T-helper 2 cell treated with Interferon-gamma antibody and Interleukin-4, amounts not matched to agents 5 μg/mL and 100 μg/mL, for 36 hours (primary cell): ENCODE measurements at places on chromosomes 13 and 19.

DNA sequence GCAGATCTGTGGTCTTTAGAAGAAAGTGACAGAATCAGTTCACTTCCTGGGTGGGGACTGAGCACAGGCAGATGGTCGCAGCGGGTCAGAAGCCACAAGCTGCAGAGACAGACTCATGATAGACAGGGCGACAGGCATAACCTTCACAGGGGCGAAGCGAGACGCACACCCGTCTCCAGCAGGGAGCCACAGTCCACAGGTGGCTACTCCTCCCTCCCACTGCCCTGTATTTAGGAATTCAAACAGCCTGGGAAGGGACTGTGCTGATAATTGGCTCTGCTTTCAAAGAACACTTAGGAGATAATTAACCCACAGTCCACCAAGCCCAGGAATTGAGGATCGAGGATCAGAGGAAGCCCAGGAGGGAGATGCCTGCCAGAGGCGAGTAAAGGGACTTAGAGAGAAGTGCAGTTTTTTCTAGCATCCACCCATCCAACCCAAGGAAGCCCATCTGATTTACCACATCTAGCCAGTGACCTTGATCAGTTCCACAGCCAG lies 23.2 kb downstream of the RFX2 start:
- peak overlapping the region; percentile 65 for H3K4me3 ChIP-seq
- peaks cover 3% of the 10 kb centered on the region for H3K27me3 ChIP-seq
- DNase-seq, result no peak
- no peaks in the 10 kb centered on the region for H3K36me3 ChIP-seq

DNA sequence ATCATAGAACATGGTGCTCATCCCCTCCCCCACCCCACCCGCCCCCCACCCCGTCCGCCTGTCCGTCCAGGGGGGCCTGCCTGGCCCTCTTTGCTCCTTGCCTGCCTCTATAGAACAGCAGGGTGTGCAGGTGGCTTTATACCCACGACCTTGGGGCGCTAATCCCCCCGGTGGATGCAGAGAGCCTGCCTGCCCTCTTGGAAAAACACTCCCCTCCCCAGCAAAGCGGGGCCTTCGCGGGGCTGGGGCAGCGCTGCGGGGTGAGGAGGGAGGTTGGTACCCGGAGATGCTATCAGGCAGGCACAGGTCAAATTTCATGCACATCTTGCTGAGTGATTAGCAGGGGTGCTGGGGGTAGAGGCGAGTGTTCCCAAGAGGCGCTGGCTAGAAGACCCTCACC lies 21.9 kb downstream of the RFX1 start:
- peaks cover 8% of the 10 kb centered on the region for H3K36me3 ChIP-seq
- H3K4me3 ChIP-seq, result no peak overlapping the region
- DNase-seq, result no peak
- peaks cover 39% of the 10 kb centered on the region for H3K4me1 ChIP-seq

- no peaks in the 10 kb centered on the region for H3K4me1 ChIP-seq
- H3K27ac ChIP-seq, result no peak overlapping the region
These were observed 212.5 kb upstream of the IRS2 start for GRCh38 chr13:109998684-109999533.

DNA sequence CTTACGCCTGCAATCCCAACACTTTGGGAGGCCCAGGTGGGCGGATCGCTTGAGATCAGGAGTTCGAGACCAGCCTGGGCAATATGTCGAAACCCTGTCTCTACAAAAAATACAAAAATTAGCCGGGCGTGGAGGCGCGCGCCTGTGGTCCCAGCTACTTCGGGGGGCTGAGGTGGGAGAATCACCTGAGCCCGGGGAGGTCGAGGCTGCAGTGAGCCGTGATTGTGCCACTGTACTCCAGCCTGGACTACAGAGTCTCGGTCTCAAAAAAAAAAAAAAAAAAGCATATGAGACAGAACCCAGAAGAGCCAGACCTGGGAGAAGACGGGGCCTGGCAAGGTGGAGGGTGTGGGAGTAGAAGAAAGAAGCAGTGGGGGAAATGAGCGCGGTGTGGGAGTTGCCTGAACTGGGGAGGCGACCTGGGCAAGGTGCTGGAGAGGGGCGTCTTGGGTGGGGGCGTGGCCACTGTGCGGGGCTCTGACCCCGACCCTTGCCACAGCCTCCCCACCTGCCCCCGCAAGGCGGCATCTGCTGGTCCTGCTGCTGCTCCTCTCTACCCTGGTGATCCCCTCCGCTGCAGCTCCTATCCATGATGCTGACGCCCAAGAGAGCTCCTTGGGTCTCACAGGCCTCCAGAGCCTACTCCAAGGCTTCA lies 533 bp downstream of the DKKL1 start:
- H3K36me3 ChIP-seq, result no peaks in the 10 kb centered on the region
- no peak overlapping the region for H3K27ac ChIP-seq
- H3K4me3 ChIP-seq, result no peak overlapping the region
- peaks cover 32% of the 10 kb centered on the region for H3K27me3 ChIP-seq
- DNase-seq, result no peak

DNA sequence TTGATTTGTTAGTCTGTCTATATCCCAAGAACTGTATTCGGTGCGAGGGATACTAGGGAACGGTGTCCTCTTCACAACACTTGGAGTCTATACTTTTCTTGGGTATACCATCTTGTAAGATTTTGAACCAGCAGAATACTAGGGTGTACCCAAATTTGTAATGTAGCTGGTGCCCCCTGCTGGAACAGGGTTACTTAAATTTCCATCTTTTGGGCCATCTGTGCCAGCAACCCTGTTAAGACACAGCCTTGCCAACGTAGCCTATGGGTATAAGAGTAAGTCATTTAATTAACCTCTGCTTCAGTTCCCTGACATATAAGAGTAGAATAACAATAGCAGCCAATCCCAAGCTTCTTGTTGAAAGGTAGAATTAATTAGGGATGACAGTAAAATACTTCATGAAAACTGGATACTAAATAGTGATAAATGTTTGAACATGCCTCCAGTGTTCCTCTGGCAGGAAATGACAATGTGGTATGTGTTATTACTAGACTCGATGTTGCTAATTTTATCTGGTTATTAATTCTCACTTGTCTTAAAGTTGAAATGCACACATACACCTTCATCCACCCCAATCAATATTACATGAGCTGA lies 607.6 kb downstream of the FGF9 start:
- H3K27me3 ChIP-seq, result no peaks in the 10 kb centered on the region
- H3K4me1 ChIP-seq, result no peaks in the 10 kb centered on the region
- DNase-seq, result peak; percentile 26
- H3K36me3 ChIP-seq, result no peaks in the 10 kb centered on the region
- H3K27ac ChIP-seq, result no peak overlapping the region

DNA sequence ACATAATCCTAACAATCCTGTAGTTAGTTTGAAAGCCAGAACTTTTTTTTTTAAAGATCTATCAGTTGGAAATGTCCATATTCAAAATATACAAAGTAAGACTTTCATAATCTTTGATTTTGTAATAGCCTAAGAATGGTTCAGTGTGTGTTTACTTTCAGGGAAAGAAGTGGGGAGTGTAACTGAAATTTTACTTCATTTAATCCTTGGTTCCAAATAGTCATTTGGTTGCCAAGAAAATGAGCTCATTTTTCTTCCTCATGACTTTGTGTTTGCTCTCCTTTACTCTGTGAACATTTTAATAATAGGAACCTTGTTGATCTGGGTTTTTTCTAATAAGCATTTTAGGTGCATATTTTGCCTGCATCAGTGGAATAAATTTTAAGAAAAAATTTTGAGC lies 278.8 kb downstream of the SLITRK6 start:
- DNase-seq, result no peak
- no peaks in the 10 kb centered on the region for H3K36me3 ChIP-seq
- H3K27ac ChIP-seq, result no peak overlapping the region
- no peaks in the 10 kb centered on the region for H3K4me1 ChIP-seq
- no peaks in the 10 kb centered on the region for H3K27me3 ChIP-seq
